ENCODE measurements at places on chromosomes 7 and 10.

DNA sequence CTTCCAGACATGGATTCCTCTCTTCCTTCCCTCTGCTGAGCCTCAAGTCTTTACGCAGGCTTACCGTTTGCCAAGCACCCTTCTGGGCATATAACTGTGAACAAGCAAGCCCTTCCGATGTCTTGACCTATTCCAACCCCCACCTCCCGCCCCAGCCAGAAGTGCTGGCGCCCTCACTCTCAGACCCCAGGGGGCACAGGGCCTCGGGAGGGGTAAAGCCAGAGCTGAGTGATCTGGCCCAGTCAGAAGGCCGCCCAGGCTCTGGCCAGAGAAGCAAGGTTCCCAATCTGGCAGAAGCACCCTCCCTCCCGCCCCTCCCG lies 1.2 kb downstream of the PRRT4 start:
- DNase-seq, result no peak

DNA sequence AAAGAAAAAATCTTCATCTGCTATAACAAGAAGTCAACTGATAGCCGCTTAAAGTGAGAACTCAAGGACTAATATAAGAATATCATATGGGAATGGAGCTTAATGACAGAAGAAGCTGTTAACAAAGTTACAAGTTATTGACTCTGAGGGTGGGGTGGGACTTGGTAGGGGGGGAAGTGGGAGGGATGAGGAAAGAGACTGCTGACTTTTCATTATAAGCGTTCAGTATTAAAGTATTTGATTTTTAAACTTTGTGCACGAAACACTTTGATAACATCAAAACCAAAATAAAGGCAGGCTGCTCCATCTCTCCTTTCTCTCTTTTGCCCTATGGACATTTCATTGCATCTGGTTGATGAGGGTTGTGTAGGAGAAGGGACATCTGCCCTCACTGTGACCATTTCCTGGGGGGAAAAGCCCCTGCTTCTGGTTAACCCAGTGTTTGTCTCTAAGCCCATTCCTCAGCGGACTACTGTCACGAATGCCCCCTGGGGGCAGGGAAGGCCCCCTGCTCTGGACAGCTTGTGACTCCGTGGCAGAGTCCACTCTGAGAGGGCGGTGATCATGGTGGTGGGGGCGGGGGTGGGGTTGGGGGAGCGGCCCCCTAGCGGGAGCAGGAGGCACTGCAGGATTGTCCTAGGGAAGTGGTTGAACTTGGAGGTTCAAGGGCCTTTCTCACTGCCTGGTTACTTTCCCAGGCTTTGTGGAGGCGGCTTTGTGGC lies 17.4 kb downstream of the SLC13A4 start:
- no peak for DNase-seq

- no peak for DNase-seq
These were observed 121.2 kb downstream of the WDFY4 start for GRCh38 chr10:48805848-48806247.

DNA sequence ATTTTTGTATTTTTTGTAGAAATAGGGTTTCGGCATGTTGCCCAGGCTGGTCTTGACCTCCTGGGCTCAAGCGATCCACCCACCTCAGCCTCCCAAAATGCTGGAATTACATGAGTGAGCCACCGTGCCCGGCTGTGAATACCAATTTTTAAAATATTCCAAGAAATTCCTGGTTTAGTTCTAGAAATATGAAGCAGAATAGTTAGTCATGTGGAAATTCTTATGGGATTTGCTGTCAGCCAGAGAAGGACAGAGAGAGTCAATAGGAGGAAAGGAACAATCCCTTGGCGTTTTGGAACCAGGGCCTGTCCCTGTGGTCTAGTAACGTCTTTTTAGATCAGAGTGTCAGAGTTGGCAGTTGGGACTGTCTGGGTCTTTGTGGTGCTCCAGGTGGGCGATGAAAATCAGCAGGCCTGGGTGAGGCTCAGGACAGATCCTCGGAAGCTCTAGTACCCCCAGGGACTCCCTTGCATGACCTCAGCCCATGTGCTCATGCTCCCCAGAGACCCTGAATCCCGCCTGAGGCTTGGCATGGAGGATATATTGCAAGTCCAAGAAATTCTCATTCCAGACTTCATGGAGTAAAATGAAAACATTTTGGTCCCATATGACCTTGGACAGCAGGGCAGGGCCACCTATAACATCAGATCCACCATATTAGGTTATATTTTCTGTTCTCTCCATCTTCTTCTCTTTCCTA lies 7.8 kb downstream of the NODAL start:
- DNase-seq, result no peak

GRCh38 chr10:44045020-44045419 lies 339.9 kb downstream of the CXCL12 start:
- no peak for DNase-seq

DNA sequence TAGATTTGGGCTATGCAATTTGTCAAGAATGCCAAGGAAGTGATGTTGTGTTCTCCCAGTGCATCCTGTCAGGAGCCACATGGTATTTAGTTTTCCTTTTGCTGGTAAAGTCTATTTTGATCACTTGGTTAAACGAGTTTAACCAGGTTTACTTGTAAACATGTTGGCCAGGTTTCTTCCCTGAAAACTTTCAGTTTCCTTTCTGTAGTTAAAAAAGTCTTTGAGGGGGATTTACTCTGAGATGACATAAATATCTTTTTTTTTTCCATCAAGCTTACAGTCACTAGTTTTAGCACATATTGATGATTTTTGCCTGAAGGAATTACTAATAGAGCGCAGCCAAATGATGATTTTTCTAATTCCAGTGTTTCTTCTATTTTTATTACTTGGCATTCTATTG lies 320.5 kb downstream of the PHF14 start:
- DNase-seq, result no peak

- no peak for DNase-seq
These were observed 519.6 kb downstream of the REEP3 start for GRCh38 chr10:64040781-64041180.

- DNase-seq, result peak; percentile 2
These were observed 98.9 kb downstream of the DYNC1I1 start for GRCh38 chr7:95871075-95871848.

GRCh38 chr7:76234931-76235441 lies 33.3 kb downstream of the SRRM3 start:
- peak; percentile 56 for DNase-seq

GRCh38 chr10:126135177-126135576 lies 238.8 kb downstream of the FANK1 start:
- no peak for DNase-seq

DNA sequence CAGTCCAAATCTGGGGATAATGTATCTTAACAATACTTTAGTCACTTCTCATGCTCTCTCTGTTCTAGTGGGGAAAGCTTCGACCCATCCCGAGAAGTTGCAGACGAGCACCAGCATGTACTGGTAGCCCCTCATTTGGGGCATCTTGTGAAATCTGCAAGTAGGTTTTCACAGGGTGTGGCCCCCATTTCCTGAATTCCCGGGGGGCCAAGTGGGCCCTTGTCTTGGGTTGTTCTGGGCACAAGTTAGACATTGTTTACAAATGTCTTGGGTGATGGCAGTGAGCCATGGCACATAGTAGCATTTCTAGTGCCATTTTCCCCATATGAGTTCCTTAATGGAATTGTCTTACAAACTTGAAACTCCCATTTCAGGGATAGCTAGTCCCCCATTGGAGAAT lies 216.7 kb upstream of the KCND2 start:
- no peak for DNase-seq

GRCh38 chr10:16521311-16522016 lies at the start of gene C1QL3:
TSS of gene C1QL3 (minus strand) at chr10:16521879. CDS start at chr10:16521065, 814 bp downstream.
- no peak for DNase-seq

- no peak for DNase-seq
These were observed 35.8 kb downstream of the AIFM2 start for GRCh38 chr10:70096705-70097420.

DNA sequence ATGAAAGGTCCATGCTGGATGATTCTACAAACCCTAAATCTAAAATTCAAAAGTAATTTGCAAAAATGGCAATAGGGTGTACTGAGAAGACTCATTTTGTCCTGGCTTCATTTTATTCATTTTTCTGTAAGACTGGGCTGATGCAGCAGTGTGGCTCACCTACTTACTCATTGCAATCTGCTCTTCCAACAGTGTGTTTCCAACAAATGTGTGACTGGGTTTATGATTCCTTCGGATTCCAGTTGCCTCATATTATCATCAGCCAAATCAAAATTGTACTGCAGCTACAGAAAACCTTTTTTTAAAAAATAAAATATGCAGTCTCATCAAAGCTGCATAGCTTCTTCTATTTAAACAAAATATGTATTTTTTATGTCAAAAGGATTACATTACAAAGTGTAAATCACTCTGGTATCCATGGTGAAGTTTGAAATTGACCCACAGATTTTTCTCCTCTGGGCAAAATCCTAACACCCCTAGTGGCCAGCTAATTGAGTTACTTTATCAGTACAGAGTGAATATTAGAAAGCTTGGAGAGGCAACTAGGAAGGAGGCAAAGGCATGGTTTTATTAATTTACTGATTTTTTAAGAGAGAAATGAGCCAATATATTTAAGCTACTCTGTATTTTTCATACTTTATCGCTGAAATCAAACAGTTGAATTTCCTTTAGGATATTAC lies 390.3 kb downstream of the MAGI2 start:
- DNase-seq, result no peak

- DNase-seq, result no peak
These were observed 82.7 kb downstream of the SLC25A13 start for GRCh38 chr7:96238976-96239766.

GRCh38 chr10:82037076-82037475 lies 162.1 kb downstream of the NRG3 start:
- DNase-seq, result no peak

DNA sequence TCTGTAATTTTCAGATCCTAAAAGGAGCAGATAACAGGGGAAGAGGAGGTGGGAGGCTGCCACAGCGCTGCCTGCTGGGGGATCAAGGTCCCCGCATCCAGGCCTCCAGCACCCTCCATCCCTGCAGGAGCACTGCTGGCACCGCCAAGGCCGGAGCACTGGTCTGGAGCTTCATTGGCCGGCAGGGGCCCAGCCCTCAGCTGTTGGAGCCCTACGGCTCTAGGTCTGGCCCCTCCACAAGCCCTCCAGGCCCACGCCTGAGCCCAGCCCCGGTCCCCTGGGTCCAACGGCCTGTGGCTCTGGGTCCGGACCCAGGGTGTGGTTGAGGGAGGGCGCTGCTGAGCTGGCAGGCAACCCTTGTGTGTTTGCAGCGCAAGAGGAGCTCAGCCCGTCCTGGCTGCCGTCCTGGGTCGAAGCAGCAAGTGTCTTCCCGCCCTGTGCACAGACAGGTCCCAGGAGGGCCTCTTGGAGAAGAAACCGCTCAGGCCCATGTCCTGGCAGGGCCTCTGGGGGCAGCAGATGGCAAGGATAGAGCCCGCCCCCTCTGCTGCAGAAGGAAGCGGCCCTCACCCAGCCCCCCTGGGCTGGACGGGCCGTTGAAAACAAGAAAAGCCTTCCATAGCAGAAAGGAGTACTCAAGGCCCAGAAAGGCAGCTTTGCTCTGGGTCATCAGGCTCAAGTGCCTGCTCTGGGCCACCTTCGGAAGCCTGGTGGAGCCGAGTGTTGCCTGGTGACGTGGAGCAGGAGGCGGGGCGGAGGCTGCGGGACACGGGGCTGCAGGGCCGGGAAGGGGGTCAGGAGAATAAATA lies 54.3 kb upstream of the TNRC18 start:
- no peak for DNase-seq

GRCh38 chr10:60309891-60310290 lies 79.8 kb downstream of the ANK3 start:
- no peak for DNase-seq

- DNase-seq, result no peak
These were observed 7.0 kb downstream of the NAPEPLD start for GRCh38 chr7:103141753-103142404.

DNA sequence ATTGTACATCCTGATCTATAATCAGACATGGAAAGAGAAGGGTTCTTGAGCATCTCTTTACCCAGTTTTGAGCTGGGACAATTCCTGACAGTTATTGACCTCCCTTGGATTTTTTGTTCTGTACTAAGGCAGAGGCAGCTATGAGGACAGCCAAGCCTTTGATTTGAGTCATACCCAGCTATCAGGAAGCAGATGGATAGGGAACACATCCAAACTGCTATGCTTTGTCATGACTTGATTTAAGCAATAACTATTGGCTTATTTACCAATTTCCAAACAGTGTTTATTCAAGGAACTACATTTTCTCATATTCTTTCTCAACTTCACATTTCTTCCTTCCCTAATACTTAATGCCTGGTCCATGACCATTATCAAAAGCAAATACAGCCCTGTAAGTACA lies 396.4 kb upstream of the STEAP1 start:
- no peak for DNase-seq

DNA sequence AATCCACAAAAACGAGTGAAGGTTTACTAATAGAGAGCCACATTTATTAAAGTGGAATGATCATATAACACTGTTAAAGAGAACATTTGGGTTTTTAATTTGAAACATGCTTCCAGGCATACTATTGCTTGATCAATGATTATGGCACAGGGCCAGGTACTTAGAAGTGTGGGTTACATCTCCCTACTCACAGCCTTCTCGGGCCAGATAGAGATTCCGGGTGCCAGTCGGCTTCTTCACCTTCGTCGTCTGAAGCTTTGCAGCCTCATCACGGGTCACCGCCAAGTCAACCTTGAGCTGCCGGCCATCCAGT lies 19.4 kb downstream of the RBM28 start:
- DNase-seq, result no peak

DNA sequence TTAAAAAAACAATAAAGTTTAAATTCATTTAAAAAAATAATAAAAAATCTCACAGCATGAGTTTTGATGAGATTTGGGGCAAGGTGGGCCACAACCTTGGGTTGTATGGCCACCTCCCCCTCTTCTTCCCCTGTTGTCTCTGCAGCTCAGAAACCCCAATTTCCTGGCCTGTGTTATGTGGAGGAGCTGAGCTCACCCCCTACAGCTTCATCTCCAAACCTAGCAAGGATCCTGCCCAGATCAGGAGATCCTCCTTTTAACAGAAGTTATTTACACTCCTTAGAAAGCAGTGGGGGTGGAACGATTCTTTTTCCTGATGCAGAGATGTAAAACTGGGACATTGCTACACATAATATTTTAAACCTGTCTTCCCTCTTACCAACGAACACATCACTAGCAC lies 6.9 kb upstream of the SH2D4B start:
- DNase-seq, result no peak

All from CD4-positive, alpha-beta T cell treated with Interleukin-15 for 4 hours (primary cell).